ENCODE measurements at places on chromosomes 4 and X. TPM values are rescaled to one million over a fixed set of nuclear protein-coding genes. Genes with fewer than 3 reads are reported as not detected.
A peak's percentile ranks its signal among the peaks of the same experiment; 100 is the strongest.

The GPAT3 gene
- 27.7 TPM for total RNA-seq

The HMX1 gene
- total RNA-seq, result not detected

The NUDT11 gene
- 0.73 TPM for total RNA-seq

The FDCSP gene
- not detected for total RNA-seq

The GDPD2 gene
- total RNA-seq, result 0.23 TPM

The SLC26A1 gene
- 0.20 TPM for total RNA-seq

The SLITRK4 gene
- not detected for total RNA-seq

The ELF2 gene
- total RNA-seq, result 39.5 TPM

The PCDH18 gene
- 0.38 TPM for total RNA-seq

The ANK2 gene
- total RNA-seq, result 1.9 TPM

The CFAP47 gene
- not detected for total RNA-seq

The SORCS2 gene
- total RNA-seq, result 0.18 TPM

The NRK gene
- total RNA-seq, result not detected

The NR3C2 gene
- 4.1 TPM for total RNA-seq

The MAGEB2 gene
- total RNA-seq, result not detected

The DUSP21 gene
- not detected for total RNA-seq

DNA sequence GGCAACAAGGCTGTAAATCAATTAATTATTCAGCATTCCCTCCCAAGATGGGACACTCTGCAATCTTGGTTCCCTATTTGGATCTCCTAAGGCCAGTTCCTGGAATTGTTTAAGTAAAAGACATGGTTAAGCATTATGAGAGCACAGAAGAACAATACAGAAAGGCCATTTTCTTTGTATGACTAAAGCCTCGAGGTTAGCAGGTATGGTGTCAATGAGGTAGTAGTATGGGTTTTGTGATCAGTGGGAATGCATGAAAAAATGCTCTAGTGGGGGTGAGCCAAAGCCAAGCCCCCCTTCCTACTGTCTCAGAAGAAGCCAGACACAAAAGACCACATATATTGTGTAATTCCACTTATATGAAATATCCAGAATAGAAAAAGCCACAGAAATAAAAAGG is 61.7 kb upstream of the S100G start:
- DNase-seq, result no peak

- DNase-seq, result no peak
These were observed 72.8 kb downstream of the MANBA start for GRCh38 chr4:102687982-102688433.

DNA sequence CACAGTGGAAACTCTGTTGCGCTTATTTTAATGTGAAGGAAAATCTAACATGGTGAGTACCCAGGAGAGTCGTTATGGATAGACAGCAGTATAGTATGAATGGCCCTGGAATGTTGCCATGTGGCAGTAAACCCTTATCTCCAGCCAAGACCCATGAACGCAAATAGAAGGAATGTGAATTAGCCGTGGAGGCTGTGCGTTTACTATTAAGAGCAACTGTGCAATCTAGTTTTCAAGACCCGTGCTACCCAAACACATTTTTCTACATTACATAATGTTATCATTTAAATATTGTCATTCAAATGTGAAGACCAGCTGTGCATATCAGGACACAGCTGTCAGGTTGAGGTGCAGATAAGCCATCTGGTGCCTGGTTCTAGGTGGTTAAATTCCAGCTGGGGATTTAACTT is 13.3 kb upstream of the AGA start:
- DNase-seq, result no peak

GRCh38 chr4:112895811-112896608 is 153.4 kb upstream of the ANK2 start:
- no peak for DNase-seq

- DNase-seq, result no peak
These were observed 3.7 kb downstream of the LIMCH1 start for GRCh38 chr4:41541687-41542094.

- no peak for DNase-seq
These were observed 22.1 kb downstream of the DOK7 start for GRCh38 chr4:3485011-3485791.

DNA sequence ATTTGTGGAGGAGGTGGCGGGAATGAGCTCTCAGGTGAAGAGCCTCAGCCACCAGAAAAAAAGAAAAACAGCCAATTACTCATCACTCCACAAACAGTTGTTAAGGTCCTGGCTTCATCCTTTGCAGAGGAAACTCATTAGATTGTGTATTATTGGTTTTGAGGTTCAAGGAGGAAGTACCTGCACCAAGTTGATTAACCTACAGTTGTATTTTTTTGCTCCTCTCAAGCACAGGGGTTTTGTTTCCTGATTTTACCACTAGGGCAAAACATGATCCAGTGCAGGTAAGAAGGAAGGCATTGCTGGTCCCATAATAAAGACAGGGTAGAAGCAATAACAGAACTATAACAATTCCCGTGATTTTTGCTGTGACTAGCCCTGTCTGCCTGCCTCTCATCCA is 84.0 kb upstream of the QRFPR start:
- no peak for DNase-seq

DNA sequence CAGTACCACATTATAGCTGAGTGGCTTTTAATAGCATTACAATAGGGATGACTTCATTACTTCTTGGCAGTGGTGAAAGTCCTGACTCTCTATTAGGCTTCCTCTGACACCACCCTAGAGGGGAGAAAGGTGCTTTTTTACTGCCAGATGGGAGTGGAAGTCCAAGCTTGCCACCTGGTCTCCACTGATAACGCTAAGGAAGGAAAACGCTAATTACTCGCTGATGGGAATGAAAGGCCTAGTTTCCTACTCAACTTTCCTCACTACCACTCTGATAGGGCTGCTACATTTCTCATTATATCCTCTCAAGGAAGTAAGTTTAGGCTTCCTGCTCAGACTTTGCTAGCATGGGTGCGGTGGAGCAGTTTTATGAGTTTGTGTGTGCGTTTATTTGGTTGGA is 62.3 kb upstream of the PAGE3 start:
- no peak for DNase-seq

DNA sequence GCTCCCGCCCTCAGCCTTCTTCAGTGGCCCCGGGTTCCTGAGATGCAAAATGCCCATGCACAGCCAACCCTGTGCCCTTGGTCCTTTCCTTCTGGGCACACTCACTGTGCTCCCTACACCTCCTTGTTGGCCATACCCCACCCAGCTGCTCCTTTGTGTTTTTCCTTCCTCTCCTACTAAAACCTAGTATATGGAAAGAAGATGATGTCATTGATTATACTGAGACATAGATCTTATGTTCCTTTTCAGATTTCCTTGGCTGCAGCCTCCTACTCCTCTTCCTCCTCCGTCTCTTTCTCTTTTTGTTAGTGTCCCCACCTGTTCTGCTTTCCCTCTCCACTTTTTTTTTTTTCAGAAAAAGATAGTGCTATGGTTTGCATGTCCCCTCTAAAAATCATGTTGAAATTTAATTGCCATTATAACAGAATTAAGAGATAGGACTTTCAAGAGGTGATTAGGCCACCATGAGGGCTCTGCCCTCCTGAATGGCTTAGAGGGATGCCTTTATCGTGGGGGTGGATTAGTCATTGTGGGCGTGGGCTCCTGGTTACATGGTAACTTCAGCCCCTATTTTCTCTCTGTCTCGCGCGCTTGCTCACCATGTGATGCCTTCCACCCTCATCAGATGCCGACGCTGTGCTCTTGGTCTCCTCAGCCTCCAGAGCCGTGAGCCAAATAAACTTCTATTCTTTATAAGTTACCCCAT is 254.9 kb upstream of the GATB start:
- DNase-seq, result no peak

GRCh38 chr4:25896776-25897539 is 17.1 kb upstream of the SMIM20 start:
- DNase-seq, result no peak

GRCh38 chr4:143294310-143294709 is 42.4 kb upstream of the GAB1 start:
- DNase-seq, result no peak

DNA sequence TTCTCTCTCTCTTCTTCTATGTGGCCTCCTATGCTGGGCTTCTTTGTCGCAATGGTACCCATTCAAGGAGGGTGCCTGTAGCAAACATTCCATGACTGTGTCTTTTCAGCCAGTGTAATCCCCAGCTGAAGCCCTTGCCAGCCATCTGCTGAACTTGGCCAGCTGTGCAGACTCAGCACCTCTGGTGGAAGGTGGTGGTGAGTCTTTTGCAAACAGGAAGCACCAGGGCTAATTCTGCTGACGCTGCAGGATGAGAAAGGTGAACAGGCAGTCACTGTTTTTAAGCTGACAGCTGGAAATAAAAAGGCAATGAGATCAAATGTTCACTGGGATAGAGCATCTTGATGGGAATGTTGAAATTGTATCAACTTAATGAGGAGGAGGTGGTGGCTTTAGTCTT is 298.7 kb upstream of the CLNK start:
- DNase-seq, result peak; percentile 17

DNA sequence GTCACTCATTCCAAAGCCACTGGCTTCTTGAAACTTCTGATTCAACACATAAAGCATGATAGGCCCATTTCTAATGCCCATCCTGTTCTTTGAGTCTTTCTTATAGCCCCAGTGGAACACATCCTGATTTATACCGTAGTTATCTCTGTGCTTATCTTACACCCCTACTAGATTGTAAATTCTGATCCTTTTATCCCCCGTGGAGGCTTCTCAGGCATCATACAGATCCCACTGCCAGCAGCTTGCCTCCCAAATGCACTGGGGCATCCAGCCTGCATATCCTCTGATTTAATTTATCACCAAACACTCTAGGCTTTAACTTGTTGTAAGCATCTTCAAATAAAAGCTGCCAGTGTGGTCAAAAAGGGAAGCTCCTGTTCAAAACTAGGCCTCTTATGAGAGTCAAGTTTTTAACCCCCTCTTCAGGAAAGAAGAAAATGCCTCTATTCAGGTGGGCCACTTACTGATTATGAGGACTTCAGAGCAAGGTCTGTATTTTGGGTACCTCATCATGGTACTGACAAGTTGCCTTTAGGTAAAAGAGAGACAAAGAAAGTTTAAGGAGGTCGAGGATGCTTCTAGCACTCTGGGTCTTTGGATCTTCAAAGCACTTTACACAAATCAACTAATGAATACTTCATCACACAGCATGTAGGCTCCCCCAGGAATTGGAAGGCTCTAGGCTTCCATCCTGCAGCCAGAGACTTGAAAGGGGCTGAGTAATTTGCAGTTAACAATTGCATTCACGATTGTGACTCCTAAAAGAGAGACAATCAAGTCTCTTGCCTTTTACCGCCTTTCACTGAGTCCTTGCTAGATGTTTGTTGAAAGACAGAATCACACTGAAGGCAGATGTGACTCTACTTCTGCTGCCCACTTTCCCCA is 95.8 kb upstream of the LDB2 start:
- no peak for DNase-seq

DNA sequence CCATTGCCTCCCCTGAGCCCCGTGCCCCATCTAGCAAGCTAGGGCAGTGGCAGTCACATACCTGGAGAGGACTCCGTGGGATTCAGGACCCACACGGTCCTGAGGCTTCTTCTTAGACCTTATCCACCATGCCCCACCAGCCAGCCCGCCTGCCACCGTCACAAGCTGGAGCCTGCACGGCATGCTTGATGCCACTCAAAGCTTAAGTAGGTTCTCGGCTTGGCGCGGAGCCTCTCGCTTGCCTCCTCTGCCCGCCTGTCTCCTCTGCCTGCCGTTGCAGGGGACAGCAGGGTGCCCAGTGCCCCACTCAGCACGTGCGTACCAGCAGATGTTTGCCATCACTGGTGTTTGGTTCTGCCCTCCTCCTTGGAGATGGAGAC is 14.1 kb downstream of the PSAPL1 start:
- no peak for DNase-seq

- DNase-seq, result no peak
These were observed 268.7 kb downstream of the SPOCK3 start for GRCh38 chr4:166965562-166965961.

- no peak for DNase-seq
These were observed 15.0 kb downstream of the SHISA3 start for GRCh38 chr4:42412251-42412650.

- no peak for DNase-seq
These were observed 1729.9 kb upstream of the PCDH10 start for GRCh38 chr4:131419147-131419546.

GRCh38 chr4:181830404-181831035 is 412.7 kb upstream of the TENM3 start:
- DNase-seq, result no peak

- DNase-seq, result no peak
These were observed 19.3 kb downstream of the SLC25A53 start for GRCh38 chrX:104137496-104137895.

- DNase-seq, result no peak
These were observed 178.4 kb upstream of the NWD2 start for GRCh38 chr4:37066159-37066558.

GRCh38 chrX:6292599-6292998 is 63.9 kb upstream of the NLGN4X start:
- DNase-seq, result no peak

DNA sequence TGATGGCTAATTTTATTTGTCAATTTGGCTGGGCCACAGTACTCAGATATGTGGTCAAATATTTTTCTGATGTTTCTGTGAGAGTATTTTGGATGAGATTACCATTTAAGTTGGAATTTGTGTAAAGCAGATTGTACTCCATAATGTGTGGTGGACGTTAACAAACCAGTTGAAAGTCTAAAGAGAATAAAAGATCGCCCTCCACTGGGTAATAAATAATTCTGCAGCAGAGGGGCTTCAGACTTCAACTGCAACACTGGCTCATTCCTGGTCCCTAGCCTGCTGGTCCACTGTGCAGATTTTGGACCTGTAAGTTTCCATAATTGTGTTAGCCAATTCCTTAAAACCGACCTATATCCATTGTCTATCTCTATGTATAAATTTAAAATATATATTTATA is 540.3 kb downstream of the PCDH18 start:
- DNase-seq, result no peak

DNA sequence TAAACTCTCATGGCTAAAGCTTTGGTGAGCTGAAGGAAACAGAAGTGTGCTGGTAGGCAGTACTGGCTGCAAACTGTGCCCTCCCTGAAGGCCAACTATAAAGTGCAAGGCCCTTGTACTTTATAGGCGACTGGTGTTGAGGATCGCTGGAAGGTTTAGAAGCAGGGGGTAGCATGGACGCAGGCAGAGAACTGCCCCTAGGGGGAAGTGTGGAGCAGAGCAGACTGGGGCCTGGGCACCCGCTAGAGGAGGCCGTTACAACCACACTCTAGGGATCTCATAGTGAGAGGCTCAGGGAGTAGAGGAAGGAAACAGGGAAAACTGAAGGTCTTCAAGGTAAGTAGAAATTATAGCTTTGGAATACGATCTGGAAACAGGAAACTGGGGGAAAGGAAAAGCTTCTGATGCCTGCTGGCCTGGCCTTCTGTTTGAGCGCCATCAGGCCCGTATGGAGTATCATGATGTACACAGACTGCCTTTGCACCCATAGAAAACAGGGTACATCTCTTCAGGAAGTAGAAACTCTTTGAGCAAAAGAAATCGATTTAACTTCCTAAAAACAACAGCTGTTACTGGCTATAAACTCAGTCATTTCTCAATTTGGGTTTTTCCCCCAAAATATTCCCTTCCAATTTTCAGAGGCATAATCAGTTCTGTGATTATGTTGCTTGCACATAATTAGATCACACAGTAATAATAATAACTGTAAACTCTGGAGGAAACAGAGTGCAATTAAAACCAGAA is 23.9 kb upstream of the TMSB4X start:
- peak; percentile 79 for DNase-seq

GRCh38 chrX:107787827-107788226 is 10.3 kb downstream of the NCBP2L start:
- no peak for DNase-seq

- DNase-seq, result no peak
These were observed 275.2 kb upstream of the EDA2R start for GRCh38 chrX:66914080-66914479.

GRCh38 chrX:102712981-102713625 is 855 bp downstream of the GPRASP2 start:
- no peak for DNase-seq

- no peak for DNase-seq
These were observed 28.3 kb downstream of the ZFYVE28 start for GRCh38 chr4:2390146-2390545.

- DNase-seq, result no peak
These were observed 279.0 kb downstream of the SPRY1 start for GRCh38 chr4:123675567-123675966.

Data from activated CD4-positive, alpha-beta memory T cell treated with anti-CD3 and anti-CD28 coated beads, Interleukin-2, amount 10 ng/mL, durations not matched to agents 7 days and 5 days (primary cell).